Retinal pigment epithelial cell (primary cell): ENCODE measurements at places on chromosomes 1 and 21.

DNA sequence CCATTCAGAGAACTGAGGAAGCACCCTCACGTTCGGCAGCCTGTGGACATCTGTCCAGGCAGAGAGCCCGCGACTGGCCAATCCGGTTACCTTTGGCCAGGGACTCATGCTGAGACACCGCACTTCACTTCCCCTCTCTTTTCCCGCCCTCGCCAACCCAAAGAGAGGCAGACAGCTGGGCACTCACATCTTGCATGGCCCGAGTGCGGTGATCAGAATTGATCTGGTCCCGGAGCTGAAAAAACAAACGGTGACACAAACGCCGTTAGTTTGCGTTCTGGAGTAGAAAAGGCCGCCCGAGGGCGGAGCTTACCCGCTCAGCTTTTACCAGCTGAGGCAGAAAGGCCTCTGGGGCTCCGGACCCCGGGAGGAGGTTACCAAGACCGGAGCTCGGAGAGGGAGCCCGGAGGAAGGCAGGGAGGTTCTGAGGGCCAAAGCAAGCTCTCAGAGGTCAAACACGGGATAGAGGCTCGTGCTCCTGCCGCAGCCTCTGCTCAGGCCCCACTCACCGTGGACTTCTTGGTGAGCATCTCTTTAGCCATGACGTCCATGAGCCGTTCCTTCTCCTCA, 376 bp downstream of the SF3A3 start:
- no peak for DNase-seq

- no peak for DNase-seq
Measured at GRCh38 chr1:233031521-233031920, 81.1 kb downstream of the NTPCR start.

- no peak for DNase-seq
Measured at GRCh38 chr1:171792656-171793369, 11.4 kb downstream of the METTL13 start.

DNA sequence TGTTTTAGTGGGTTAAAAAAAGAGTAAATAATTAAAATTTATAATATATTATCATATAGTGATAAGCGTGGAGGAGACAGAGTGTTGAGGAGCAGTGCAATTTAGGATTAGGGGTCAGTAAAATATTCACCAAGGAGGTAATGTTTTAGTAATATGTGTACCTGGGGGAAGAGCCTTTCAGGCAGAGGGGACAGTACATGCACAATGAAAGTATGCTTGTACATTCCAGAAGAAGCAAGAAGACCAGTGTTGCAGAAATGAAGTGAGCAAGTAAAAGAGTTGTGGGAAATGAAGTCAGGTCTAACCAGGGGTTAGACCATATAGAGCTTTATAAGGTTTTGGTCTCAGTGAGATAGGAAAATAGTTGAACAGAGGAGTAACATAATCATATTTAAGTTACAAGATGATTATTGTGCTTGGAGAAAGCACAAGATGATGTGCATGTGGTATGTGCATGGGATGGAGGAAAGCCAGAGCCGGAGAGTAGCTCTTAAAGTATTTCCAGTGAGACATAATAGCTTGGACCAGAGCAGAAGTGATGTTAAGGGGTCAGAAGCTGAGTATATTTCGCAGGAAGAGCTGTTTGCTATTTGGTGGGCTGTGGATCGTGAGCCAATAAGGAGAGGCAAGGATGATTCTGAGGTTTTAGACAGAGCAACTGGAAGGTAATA, 44.8 kb downstream of the SNX7 start:
- no peak for DNase-seq

DNA sequence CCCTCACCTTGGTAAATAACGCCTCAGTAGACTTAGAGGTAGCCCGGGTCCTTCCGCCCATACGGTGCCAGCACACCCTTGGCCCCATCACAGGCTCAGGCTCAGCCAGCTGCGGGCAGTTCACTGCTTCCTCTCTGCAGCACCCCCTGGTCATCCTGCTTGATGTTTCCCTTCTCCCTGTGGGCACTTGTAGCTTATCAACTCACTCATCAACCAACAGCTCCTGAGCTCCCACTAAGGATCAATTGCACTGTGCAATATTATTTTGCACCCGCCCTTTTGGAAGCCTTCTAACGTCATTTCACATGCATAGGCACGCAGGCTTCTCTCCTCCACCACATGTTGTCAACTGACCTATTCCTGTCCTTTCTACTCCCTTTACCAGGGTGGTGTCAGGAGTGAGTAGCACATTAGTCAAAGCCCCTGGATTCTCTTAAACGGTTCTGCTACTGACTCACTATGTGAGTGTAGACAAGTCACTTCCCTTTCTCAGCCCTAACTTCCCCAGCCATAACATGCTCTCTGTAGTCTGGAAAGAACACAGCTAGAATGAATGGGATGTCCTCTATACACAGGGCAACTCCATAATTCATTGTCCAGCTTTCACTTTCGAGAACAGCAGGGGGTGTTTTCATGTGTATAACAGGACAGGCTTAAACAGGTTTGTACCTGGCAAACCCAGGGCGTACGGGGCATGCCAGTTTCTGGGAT, 47.1 kb upstream of the IRF2BP2 start:
- DNase-seq = peak; percentile 33

DNA sequence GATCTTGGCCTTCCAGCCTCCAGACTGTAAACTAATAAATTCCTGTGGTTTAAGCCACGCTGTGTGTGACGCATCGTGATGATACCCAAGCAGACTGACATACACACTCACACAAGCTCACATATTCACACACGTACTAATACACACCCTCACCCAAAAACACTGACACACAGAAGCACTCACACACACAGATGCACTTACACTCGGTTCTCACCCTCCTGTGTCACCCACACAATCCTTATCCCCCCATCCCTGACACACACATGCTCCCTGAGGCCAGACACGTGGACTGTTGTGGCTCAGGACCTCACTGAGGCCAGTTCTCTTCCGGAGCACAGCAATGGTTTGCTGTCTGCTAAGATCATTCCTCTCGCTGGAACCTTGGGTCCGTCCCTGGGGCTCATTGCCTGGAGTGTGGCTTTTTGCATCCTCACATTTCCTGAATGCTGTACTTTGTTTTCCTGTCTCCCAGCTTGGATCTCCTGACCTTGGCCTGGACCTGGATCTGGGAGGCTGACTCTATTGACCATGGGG, 76.9 kb upstream of the LYST start:
- no peak for DNase-seq

GRCh38 chr1:10890491-10891071, 94.1 kb upstream of the CASZ1 start:
- DNase-seq = no peak

DNA sequence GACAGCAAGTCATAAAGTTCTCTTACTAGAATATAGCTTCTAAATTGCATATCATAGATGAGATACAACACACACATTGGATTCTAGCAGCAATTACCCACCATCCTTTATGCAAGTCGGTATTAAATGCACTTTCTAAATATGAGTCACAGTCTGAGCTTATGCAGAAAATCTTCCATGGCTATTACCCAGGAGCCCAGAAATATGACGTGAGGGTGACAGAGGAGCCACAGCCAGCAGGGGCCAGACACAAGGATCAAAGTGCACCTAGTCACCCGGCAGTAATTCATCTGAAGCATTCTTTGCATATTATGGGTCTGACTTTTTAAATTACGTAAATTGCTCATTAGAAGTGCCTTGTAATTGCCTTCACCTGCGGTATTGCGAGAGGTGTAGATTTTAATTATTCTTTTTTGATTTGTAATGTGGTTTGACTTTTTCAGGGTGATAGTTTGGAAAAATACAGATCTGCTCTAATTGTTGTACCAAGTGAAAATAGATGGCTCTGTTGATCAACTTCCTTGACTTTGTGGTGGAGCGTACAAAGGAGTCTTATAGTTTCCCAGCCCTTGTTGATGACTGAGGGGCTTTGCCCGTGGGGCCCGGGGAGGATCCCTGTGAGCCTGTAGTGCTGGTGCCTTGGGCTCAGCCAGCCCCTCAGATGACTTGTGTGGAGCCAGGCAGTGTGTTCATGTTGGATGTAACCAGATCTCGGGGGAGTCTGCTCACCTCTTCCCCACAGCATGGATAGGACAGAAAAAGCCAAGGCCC, 470.0 kb upstream of the VAMP3 start:
- DNase-seq = peak; percentile 99

DNA sequence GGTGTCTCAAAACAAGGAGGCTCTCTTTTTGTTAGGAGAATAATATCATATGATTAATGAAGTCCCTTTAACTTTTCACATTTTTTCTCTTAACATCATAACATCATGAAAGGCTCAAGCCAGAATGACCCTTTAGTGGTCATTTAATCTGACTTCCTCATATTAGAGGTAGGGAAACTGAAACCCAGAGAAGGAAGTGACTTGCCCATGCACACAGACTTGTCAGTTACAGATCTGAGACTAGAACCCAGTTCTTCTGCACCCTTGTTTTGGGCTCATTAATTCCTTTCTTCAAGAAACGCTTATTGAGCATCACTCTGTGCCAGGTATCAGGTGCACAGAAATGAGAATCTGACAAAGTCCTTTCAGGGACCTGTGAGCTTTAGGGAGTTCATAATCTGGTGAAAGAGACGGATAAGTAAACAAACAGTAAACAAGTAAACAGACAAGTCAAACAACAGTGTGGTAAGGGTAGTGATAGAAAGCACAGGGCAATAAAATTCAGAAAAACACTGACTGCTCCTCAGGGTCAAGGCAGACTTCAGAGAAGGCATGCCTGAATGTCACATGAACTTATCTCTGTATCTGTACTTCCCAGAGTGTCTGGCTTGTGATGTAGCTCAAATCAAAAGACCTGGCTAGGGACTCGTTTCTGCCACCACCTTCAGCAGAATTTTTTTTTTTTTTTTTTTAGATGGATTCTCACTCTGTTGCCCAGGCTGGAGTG, 38.3 kb upstream of the OSBPL9 start:
- no peak for DNase-seq
